ENCODE measurements at places on chromosomes 7 and 10.

- DNase-seq = no peak
Measured at GRCh38 chr10:35892526-35892925, 250.4 kb upstream of the FZD8 start.

DNA sequence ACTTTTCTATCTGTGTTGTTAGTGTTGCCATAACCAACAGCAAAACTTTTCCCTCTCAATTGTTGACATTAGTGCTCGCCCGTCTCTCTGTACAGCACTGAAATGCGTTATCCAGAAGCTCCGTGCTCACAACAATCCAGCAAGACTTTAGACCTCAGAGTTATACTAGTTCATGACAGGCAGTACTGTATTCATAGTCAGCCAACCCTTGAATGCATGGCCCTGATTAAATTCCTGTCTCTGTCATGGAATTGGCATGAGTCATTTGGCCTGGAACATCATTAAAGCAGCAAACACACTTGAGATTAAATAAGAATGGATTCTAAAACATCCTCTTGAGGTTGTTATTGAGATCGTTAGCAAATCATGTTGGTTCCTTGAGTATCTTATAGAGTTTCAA, 405.5 kb upstream of the C7orf33 start:
- DNase-seq = no peak

DNA sequence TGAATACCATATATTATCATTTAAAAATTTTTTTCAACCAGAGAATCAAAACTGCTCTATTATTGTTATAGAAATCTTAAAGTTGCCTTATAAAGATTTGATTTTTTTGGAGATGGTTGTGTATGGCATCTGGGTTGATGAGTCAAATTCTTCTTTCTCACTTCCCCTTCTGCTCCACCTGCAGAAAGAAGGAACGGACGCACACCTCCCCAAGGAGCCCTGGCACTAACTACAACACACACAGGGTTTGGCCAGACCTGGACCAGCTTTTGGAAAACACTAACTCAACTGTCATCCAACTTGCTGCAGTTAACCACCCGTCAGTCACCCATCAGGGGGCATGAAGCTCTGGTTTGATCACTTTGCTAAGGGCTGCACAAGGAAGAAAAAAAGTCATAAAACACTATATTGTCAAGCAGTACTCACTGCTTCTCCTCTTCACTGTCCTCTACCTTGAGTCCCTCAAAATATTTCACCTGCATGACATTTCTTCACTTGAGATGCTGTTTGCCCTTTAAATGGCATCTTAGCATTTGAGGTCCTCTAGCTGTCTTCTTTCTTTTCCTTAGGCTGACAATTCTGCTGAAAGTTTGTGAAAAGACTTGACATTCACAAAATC, 266.7 kb upstream of the PHF14 start:
- DNase-seq = no peak

- DNase-seq = no peak
Measured at GRCh38 chr7:120077777-120078176, 195.2 kb upstream of the KCND2 start.

DNA sequence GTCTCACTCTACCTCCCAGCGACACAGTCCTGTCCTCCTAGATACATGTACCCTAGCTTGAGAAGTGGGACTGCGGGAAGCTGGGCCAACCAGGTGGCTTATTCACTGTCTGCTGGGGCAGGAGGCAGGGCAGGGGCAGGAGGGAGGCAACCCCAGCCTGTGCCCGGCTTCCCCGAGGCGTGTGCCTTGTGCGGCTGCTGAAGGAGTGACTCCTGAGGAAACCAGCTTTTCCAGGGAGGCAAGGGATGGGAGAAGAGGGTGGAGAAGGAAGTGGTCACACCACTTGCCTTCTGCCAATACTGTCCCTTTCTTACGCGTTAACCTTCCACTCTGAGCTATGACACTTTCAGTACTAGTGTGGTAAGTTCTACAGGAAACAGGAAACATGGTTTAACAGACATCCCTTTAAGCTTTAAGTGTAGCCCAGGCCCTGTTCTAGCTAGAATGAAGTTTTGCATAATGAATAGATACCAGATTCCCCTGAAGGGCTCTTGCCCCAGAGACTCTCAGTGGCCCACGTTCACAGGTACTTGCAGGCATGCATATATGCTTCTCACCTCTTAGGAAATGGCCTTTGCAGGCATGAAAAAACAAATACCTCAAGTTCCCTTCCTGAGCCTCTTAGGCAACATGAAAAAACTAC, 40.6 kb downstream of the SYPL1 start:
- no peak for DNase-seq

GRCh38 chr7:2437537-2438148, 34.2 kb downstream of the CHST12 start:
- no peak for DNase-seq

DNA sequence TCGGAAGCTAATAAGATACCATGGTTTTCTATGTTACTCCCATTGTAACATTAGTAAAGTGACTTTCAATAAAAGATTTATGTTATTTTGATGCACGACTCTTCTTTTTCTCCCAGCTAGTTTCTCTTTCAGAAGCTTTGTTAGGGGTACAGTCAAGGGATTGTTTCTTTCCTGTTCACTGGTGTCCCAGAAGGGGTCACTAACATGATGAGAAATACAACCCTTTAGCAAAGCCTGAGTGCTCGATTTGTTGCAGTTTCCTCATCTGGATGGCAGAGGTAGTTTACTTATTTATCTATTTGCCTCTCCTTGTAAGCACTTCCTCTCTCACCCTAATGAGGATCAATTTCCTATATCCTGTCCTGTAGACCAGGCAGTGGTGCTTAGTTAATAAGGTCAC, 17.0 kb downstream of the SRI start:
- DNase-seq = no peak

GRCh38 chr7:17070231-17070708, 188.5 kb upstream of the AGR3 start:
- DNase-seq = no peak

DNA sequence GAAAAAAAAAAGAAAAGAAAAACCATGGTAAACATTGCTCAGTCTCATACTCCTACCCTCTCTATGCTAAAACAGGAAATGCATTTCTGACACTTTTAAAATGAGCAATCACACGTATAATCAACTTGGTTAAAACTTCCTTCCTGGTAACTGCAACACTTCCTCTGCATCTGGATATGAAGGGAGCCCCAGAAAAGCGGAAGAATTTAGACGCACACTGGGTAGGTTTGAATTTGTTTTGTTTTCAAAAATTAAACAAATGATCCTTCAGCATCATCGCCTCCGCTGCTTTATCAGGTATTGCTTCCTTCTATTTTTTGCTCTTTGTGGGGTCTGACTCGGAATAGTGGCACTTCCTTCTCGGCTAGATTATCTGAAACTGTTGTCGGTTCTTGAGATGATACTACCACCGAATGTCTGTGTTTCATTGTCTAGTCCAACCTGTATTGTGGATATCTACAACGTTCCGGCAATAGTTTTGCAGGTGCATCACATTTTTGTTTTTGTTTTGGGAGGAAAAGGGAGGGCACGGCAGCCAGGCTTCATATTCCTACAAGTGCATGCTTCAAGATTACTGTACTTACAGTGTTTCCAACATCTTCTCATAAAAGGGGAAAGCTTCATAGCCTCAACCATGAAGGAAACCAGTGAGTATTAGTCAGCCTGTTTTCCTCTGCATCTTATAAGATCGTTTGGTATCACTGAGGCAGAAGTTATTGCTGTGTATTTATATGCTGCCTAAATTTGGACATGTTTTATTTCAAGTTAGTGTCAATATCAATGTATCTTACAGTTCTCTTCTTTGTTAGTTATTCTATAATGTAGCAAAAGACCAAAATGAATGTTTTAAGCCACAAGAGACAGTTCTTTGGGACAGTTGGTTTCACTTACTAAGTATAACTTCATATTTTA, at the start of gene PIK3CG:
Gene PIK3CG (plus strand): TSS at position 153 of the 912 bp plus-strand sequence. CDS start 2,280 bp downstream, outside the sequence.
- DNase-seq = no peak

DNA sequence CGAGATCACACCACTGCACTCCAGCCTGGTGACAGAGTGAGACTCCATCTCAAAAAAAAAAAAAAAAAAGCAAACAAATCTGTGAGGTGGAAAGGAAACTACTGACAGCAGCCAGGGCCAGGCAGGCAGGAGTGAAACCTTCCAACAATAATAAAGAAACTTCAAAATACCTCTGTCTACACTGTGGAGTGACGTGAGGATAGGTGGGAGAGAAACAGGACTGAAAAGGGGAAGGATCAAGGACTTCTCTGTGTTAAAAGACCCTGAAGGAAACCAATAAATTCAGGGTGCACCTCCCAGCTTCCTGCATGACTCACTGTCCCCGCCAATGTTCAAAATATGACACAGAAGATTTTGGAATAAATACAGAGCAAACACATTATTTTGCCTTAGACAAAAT, 82.9 kb downstream of the KIAA1549 start:
- DNase-seq = no peak

DNA sequence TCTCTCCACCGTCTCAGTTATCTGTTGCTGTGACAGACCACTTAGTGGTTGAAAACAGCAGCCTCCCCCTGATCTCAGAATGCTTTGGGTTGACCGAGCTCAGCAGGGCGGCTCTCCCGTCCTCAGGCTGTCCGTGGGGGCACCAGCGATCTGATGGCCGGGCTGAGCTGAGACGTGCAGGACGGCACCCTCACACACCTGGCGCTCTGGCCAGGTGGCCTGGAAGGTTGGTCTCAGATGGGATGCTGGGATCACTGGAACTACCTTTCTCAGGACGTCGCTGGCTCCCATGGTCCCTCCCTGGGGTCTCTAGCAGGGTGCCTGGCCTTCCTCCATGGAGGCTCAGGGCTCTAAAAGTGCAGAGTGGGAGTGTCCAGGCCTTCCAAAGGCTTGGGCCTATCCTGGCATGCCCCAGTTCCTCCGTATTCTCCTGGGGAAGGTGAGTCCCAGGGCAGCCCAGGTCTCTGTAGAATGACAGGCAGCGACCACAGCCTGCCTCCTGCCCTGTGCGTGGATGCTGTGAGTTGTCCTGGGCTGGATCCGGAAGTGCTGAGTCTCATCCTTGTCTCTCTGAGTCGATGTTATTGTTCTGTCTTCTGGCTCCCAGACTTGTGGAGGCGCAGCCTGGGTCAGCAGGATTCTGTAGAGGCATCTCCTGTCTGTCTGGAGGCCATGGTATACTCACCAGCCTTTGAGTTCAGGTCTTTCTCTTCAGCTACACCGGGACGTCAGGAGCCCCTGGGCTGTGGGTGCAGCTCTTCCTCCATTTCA, 12.2 kb upstream of the PWWP2B start:
- no peak for DNase-seq

GRCh38 chr7:129162732-129163131, 18.2 kb downstream of the TSPAN33 start:
- no peak for DNase-seq

- no peak for DNase-seq
Measured at GRCh38 chr10:83076443-83076842, 1062.9 kb upstream of the GHITM start.

DNA sequence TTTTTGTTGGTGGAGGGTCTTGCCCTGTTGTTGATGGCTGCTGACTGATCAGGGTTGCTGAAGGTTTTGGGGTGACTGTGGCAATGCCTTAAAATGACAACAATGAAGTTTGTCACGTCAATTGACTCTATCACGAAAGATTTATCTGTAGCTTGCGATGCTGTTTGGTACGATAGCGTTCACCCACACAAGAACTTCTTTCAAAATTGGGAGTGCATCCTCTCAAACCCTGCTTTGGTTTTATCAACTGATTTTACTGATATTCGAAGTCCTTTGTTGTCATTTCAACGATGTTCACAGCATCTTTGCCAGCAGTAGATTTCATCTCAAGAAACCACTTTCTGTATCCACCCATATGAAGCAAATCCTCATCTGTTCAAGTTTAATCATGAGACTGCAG, 26.0 kb downstream of the NAMPT start:
- DNase-seq = no peak
